ENCODE measurements at places on chromosomes 5 and 9. TPM values are rescaled to one million over a fixed set of nuclear protein-coding genes. Genes with fewer than 3 reads are reported as not detected.

The EGFL7 gene
- total RNA-seq = 155 TPM

The PHF19 gene
- total RNA-seq = 13.7 TPM

The ANKRD20A1 gene
- 2.2 TPM for total RNA-seq

The TDRD7 gene
- 15.1 TPM for total RNA-seq

The COL5A1 gene
- 84.7 TPM for total RNA-seq

The PPIC gene
- total RNA-seq = 34.3 TPM

The OTP gene
- not detected for total RNA-seq

The DIPK1B gene
- 3.9 TPM for total RNA-seq

The CCL27 gene
- total RNA-seq = not detected

The TRPM6 gene
- 1.3 TPM for total RNA-seq

The SLC4A9 gene
- 0.22 TPM for total RNA-seq

Measured in mesenteric fat pad (tissue), 1 donor.